Ovary (tissue), 10 donors: ENCODE measurements at places on chromosomes 7 and 10.

DNA sequence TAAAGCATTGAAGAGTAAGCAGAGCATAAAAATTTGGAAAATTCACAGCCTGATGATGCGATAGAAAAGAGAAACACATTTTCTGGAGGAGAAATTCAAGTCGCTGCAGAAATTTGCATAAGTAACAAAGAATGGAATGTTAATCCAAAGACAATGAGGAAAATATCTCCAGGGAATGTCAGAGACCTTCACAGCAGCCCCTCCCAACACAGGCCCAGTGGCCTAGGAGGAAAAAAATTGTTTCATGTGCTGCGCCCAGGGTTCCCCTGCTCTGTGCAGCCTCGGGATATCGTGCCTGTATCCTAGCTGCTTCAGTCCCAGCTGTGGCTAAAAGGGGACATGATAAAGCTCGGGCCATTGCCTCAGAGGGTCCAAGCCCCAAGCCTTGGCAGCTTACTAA, 206.8 kb downstream of the TPK1 start:
- DNase-seq: no peak

- no peak for DNase-seq
Measured at GRCh38 chr7:7231000-7231399, 48.7 kb downstream of the C1GALT1 start.

GRCh38 chr7:132406039-132406438, 170.2 kb downstream of the PLXNA4 start:
- DNase-seq: no peak

DNA sequence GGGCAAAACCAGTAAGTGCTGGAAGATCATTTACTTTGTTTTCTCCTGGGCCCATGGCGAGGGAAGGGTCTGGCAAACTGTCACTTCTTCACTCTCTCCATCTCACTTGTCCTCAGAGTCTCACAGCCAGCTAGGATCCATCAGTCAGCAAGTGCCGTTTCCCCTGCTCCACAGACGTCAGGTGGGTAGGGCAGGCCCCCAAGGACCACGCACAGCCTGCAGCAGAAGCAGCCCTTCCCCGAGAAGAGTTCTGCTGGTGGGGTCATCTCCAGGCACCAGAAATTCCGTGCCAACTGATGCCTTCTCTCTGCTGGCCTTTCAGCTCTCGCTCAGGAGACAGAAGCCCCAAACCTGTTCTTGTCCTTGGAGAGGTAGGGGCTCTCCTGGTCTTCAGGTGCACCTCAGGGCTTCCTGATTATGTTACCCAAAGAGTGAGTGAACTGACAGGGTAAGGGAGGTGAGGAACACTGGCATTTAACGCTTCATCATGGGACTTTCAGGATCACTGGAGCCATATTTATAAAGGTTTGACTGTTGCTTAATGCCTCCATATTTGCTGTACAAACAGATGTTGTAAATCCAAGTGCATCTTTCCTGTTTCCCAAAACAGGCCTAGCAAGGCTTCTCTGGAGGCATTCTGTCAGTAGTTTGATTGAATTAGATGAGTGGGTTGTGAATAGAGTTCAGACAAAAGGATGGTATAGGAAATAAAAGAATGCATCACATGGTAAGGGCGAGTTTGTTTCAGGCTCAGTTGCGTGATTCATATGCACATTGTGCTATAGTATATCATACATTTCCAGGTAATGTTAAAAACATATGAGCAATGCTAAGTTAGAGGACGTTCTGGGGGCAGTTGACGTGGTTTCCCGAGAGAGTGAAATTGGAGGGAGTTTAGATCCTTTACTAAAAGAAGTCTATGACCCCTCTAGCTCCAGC, 13.7 kb upstream of the TSPAN15 start:
- no peak for DNase-seq

DNA sequence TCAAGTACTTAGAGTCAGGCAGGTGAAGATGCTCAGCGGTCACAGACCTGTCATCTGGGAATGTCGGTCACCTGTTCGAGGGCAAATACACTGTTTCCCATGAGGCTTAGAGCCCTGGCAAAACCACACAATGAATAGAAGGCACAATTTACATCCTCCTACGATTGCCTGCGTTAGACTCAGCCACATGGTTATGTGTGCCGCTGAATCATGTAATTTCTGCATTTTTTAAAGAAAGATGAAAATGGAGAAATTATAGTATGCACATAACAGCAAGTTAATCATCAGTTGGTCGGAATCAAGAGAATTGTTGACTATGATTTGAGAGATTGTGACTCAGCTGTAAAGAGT, 158.2 kb downstream of the ADARB2 start:
- DNase-seq: no peak

GRCh38 chr7:191105-191980, 1.0 kb upstream of the FAM20C start:
- no peak for DNase-seq

DNA sequence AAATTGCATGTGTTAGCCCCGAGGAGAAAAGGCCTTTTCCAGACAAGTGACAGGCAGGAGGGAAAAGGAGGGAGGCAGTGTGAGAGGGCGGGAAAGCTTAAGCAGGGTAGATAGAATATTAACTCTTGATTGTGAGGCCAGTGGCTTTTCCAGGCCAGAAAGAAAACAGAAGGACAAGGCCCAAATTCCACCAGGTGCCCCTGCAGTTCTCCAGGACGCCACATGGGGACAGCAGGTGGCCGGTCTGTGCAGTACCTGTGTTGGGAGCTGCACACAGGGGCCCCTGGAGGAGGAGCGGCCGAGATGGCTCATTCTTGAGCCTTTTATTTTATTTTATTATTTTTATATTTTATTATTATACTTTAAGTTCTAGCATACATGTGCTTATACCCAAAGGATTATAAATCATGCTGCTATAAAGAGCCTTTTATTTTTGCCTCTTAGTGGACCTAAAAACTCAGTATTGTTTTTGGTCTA, 141.3 kb upstream of the KLF14 start:
- DNase-seq: peak; percentile 58

GRCh38 chr10:35890676-35891495, 248.8 kb upstream of the FZD8 start:
- DNase-seq: no peak

GRCh38 chr10:70312249-70312648, 28.4 kb upstream of the NPFFR1 start:
- DNase-seq: no peak

DNA sequence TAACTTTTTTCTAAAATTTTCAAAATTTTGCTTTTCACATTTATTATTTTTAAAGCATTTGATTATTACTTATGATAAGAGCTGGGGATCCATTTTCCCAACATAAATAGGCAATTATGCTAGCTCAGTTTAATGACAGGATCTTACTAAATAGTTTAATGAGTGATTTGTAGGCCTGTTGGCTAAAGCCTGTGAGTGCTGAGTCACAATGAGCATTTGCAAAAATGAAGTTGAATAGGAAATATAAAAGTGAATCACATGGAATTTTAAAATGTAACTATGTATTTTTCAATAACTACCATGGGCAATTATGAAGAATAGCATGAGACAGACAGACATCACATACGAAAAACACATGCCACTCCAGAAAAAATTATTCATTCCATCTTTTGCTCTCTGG, 45.1 kb upstream of the ZPBP start:
- DNase-seq: no peak

DNA sequence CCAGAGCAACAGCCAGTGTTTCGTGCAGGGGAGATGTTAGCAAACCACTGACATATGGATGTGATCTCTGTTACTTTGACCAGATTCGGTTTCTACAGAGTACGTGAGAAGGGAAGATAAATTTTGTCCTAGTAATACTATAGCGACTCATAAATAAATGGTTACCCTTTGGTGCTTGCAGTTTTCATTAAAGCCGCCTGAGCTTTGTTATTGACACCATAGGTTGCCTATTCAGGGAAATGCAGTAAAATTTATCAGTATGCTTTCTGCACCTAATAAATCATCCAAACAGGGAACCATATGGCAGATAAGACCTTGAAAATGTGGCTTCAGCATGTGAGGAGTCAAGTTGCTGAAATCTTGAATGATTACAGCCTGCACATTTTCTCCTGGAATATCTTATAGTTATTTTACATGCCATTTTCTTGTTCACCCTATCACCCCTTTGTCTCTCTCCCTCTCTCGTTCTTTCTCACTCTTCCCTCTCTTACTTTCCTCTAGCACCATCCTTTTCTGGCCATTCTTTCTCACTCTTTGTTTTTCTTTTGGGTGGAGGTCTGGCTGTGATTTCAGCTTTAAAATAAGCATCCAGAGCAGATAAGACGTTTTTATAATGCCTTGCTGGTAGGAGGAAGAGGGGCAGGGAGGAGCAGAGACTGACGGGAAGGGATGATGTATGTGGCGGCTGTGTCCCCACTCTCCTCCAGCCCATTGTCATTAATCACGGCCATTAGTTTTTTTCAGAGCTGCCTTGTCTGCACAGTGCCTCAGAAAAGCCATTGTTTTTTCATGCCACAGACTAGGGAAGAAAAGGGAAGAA, 182.5 kb downstream of the LRMDA start:
- no peak for DNase-seq

DNA sequence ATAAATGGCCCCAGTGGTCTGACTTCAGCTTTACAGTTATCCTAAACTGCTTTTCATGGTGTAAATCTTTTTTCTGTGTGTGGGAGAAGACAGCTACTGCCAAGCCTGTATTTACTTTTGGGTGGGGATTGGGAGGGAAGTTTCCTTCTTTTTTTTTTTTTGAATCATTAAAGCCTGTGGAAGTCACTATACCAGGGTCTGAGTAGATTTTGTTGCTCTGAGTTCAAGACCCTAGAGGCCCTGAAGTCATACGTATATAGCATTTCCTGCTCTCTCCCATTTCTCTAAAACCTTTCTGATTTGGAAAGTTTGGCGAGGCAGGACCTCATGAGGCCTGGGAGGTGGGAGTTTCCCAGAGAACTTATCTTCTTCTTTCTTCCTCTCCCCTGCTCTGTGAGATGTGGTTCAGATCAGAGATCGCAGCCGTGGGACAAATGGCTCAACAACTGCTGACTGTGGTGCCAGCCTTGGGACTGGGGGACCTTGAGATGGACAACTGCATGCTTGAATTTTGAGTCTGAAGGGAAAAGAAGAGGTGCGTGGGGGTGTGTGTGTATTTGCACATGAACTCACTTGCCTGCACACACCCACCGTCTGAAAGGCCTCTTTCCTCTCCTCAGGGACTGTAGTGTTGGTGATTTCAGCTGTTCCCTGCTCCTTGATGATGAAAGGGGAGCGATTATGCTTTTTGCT, 18.1 kb downstream of the LRMDA start:
- DNase-seq: no peak

DNA sequence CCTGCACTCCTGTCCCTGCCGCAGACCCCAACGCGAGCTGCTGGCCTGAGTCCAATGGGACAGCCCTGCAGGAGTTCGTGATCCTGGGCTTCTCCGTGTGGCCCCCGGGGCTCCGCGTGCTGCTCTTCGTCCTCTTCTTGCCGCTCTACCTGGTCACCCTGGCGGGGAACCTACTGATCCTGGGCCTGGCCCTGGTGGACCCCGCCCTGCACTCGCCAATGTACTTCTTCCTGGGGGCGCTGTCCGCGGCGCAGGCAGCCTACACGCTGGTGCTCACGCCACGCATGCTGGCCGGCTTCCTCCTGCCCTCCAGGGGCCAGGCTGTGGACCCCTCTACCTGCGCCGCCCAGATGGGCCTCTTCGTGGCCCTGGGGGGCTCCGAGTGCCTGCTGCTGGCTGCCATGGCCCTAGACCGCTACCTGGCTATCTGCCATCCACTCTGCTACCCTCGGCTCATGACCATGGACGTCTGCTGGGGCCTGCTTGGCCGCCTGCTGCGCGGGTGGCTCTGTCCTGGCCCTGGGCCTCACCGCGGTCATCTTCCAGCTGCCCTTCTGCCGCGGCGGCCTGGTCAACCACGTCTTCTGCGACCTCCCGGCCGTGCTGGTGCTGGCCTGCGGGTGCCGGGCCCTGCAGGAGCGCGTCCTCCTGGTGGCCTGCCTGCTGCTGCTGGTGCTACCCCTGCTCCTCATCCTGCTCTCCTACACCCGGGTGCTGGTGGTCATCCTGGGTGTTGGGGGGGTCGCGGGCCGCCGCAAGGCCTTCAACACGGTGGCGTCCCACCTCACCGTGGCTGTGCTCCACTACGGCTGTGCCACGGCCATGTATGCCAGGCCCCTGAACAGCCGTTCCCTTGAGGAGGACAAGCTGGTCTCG, 71.7 kb downstream of the RBAK start:
- no peak for DNase-seq

- no peak for DNase-seq
Measured at GRCh38 chr10:122495406-122496340, 34.3 kb downstream of the HTRA1 start.

- no peak for DNase-seq
Measured at GRCh38 chr7:37065779-37066271, 341.5 kb upstream of the AOAH start.

DNA sequence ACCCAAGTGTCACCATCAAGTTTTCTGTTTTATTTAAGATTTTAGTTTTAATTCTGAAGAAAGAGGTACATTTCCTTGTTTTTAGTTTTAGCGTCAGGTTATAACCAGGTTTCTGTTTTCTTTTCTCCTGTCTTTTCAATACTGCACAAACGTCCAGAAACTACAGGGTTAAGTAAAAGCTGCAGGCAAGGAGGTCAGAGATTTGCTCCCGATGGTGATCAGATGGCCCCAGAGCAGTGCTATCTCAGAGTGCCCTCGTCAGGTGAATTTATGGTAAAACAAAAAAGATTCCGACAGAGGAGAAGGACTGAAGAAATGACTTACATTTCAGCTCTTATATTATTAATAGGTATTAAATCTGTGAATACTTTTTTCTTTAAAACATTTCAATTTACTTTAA, 128.2 kb downstream of the STRA8 start:
- DNase-seq: no peak

GRCh38 chr10:74418285-74418872, 267.4 kb downstream of the ADK start:
- no peak for DNase-seq

- DNase-seq: no peak
Measured at GRCh38 chr10:16030562-16030961, 170.3 kb upstream of the MINDY3 start.

- no peak for DNase-seq
Measured at GRCh38 chr10:46239247-46239646, 47.5 kb upstream of the ANTXRL start.

GRCh38 chr10:74928742-74929191, 102.4 kb downstream of the KAT6B start:
- no peak for DNase-seq

DNA sequence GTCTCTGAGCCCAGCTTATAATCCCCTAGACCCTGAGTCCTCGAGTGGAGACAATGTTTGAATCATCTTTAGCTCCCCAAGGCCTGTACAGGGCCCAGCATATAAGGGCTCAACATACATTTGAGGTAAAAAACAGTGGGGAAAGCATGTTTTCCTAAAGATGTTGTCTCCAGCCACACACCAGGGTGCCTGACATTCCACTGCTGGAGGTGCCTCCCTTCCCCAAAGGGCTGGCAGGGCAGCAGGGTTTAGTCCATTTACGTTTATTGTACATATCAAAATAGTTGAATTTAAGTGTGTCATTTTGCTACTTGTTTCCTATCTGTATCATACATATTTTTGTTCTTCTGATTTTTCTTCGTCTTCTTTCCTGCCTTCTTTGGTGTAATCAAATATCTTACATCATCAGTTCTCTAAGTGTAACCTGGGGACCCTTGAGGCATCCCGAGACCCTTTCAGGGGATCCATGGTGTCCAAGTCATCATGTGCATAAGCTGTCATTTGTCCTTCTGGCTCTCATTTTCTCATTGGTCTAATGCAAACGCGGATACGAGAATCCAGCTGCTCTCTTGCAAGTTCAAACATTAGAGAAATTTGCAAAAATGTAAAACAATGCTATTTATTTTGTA, 101.6 kb downstream of the PDGFA start:
- no peak for DNase-seq

GRCh38 chr7:81256991-81257390, 338.1 kb upstream of the SEMA3C start:
- no peak for DNase-seq
